ENCODE measurements at places on chromosomes 11 and 22.

DNA sequence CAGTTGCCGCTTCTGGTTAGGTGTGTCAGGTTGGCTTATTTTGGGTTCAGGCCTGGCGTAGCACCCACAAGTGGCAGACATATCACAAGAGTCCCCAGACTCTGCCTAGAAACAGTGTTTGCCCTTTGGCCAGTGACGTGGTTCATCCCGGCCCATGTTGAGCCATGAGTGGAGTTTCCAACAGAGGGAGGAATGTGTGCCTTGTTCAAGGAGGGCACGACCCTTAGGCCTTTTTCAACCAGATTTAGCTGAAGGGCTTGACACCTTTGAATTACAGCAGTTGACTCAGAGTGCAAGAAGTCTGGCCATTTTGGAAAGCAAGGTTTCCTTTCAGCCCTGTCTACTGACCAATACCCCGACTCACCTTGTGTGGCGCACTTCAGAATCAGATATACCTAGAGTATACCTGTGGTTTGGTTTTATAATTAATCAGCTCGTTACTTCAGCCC is 15.1 kb upstream of the AIFM3 start:
- no peak for DNase-seq

DNA sequence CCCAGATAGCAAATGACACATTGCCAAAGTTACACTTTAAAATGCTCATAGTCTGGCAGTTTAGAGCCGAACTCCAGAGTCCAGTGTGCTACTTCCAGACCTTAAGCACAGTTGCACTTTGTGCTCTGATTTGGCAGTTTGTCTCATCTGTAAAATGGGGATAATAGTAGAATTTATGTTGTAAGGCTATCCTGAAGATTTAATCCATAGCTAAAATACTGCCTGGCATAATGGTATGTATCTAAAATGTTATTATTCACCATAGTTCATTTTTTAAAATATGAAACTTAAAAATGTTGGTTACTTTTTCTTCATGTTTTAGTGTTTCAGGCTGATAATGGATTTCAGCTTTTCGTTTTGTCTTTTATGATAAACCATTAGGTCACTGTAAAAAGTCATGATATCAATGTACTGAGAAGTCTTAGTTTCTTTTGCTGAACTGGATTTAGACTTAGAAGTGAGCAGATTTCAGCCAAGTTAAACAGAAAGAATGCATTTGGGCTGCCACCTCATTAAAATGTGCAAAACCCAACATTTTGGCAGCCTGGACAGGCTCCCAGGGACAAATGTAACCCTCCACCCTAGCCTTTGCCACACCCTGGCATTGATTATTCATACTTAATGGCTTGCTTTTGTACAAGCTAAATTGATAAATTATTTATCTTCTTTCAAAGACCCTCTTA is 933 bp downstream of the OLFML1 start:
- DNase-seq: no peak

- peak; percentile 36 for DNase-seq
Observed at GRCh38 chr22:37186997-37187522, 987 bp downstream of the C1QTNF6 start.

- no peak for DNase-seq
Observed at GRCh38 chr11:47705721-47706120, 9.4 kb downstream of the AGBL2 start.

GRCh38 chr11:110069158-110069737 is 23.9 kb upstream of the ZC3H12C start:
- no peak for DNase-seq

DNA sequence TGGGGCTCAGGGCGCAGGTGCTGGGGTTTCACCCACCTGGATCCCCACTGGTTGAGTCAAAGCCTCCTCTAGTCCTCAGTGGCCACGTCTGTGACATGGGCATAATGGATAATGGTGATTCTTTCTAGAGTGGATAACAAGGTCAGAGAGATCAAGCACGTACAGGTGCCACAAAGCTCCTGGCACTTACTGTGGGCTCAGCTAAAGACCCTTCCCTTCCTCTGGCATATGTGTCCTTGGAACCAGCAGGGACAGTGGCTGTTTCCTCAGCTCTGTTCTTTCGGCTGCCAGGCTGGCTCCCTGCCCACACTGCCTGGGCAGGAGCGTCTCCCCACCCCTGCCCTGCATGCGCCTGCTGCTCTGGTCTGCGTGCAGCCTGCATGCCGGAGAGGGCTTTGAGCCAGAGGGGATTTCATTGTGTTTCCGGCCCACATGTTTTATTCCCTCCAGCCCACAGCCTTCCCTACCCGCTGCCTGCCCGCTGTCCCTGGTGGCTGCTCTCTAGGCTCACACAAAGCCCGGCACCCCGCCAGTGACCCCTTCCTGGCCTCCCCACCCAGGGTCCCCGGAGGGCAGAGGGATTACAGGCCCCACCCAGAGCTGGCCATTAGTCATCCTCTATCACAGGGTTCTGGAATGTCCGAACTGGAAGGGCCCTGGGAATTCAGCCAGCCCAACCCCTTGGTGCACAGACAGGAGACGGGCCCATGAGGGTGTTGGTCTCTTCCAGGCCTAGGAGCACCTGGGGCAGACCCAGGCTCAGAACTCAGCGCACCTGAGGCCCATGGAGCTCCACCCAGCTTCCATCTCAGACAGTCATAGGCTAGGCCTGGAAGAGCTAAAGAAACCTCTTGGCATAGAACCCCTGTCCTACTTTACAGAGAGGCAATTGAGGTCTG is 55.3 kb upstream of the GCAT start:
- DNase-seq: no peak

- no peak for DNase-seq
Observed at GRCh38 chr22:31491218-31491962, 1.7 kb upstream of the EIF4ENIF1 start.

- DNase-seq: no peak
Observed at GRCh38 chr11:120710354-120711131, 199.0 kb downstream of the GRIK4 start.

- peak; percentile 75 for DNase-seq
Observed at GRCh38 chr11:18700872-18701271, 2.3 kb downstream of the TMEM86A start.

Measured in chondrocyte (in vitro differentiated cells).